ENCODE measurements at places on chromosomes 12 and 14.

GRCh38 chr12:85363382-85364190 is 83.6 kb downstream of the ALX1 start:
- no peak for DNase-seq

GRCh38 chr12:89179983-89180382 is 172.3 kb downstream of the DUSP6 start:
- no peak for DNase-seq

GRCh38 chr14:91330856-91331255 is 86.4 kb upstream of the GPR68 start:
- DNase-seq, result no peak

GRCh38 chr12:122123051-122123760 is 44.6 kb downstream of the MLXIP start:
- peak; percentile 62 for DNase-seq

DNA sequence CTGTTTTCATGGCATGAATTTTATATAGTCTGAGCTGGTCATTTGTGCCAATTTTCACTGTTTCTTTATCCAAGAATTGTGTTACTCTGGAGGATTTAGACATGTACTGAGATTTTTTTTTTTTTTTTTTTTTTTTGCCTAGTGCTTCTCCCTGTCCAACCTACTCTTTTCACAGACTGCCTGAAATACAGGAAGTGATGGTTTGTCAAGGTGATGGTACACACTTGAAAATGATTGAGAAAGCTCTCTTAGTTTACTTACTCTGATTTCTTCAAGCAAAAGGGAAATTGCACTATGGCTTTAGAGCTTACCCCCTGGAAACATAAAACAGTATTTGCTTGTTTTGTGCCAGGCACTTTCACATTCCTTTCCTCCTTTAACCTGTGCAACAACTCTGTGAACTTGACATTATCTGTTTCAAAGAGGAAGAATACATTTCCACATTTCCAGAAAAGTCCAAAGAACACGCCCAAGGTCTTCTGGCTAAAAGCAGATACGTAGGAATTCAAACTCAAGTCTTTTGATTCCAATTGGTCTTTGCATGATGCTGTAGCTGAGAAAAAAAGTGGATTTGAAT is 181.1 kb downstream of the SLC15A5 start:
- no peak for DNase-seq

- DNase-seq, result no peak
These were observed 556 bp downstream of the TIMM9 start for GRCh38 chr14:58426670-58427280.

Data from GM12891 (cell line).